ENCODE measurements at places on chromosomes 11 and 22.

DNA sequence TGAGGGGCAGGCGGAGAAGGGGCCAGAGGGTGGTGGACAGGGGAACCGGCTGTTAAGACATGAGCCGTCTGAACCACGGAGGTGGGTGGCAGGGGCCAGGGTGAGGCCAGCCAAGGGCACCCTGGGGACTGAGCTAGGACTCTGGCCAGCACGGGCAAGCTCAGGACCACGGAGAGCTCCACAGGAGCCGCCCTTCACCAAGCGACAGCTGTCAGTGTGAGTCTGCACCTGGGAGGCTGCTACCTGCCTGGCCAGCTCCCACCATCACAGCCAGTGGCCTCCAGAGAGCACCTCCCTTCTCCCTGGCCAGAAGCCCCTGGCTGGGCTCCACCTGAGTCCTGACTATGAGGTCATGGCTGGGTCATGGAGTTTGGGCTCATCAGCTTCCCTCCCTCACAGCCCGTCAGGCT is 21.6 kb downstream of the MGAT3 start:
- DNase-seq: no peak

GRCh38 chr11:5228124-5228523 is 1.3 kb upstream of the HBB start:
- no peak for DNase-seq

GRCh38 chr11:1830322-1831223 is 4.2 kb upstream of the SYT8 start:
- no peak for DNase-seq

- DNase-seq: no peak
These were observed 342.6 kb upstream of the CCDC90B start for GRCh38 chr11:83628622-83629355.

DNA sequence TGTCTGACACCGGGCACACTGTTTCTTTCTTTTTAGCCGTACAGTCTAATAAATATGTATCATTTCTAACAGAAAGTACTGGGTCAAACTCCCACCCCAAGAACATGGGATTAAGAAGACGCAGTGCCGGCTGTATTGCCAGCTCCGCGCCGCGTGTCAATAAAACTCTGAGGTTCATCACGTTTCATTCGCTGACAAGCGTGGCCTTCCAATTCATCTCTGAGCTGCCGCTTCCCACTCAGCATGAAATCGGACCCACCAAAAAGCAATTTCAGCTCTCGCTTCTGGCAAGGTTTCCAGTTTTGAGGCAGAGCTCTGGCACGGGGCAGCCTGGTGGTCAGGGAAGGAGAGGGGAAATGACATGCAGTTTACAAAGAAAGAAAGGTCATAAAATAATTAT is 819.8 kb downstream of the OPCML start:
- DNase-seq: no peak

- DNase-seq: no peak
These were observed 143.2 kb downstream of the OPCML start for GRCh38 chr11:133388975-133389568.

- DNase-seq: no peak
These were observed 219.3 kb downstream of the BUD13 start for GRCh38 chr11:116553482-116553881.

DNA sequence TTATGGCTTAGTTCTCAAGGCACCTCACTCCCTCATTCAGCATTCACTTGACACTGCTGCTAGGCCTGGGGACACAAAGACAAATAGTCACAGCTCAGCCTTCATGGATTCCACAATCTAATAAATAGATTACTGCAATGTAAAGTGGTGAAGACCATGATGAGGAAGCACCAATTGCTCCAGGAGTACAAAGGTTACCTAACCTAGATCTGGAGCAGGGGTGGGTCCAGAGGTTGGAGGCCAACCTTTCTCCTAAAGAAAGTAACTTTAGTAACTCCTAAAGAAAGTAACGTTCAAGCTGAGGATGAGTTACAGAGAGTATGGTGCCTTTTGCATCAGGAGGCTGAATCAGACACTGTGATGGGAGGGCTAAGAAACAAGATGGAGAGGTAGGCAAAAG is 4.1 kb downstream of the TRIM3 start:
- no peak for DNase-seq

DNA sequence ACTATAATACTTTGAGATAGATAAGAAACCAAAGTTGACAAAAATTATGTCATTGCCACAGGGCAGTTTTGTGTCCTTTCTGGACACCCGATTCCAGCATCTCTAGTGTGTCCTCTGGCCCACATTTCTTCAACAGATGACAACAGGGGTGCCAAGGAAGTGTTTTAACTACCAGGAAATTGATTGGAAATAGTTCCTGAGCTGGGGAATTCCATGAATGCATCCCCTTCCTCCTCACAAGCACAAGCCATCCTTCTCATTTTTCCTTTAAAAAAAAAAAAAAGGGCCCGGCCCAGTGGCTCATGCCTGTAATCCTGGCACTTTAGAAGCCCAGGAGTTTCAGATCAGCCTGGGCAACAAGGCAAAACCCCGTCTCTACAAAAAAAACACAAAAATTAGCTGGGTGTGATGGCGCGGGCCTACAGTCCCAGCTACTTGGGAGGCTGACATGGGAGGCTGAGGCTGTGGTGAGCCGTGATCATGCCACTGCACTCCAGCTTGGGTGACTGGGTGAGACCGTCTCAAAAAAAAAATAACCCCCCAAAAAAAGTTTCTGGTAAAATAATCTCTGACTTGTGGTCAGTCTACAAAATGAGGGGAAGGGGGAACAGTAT is 797 bp upstream of the B3GAT3 start:
- DNase-seq: no peak

DNA sequence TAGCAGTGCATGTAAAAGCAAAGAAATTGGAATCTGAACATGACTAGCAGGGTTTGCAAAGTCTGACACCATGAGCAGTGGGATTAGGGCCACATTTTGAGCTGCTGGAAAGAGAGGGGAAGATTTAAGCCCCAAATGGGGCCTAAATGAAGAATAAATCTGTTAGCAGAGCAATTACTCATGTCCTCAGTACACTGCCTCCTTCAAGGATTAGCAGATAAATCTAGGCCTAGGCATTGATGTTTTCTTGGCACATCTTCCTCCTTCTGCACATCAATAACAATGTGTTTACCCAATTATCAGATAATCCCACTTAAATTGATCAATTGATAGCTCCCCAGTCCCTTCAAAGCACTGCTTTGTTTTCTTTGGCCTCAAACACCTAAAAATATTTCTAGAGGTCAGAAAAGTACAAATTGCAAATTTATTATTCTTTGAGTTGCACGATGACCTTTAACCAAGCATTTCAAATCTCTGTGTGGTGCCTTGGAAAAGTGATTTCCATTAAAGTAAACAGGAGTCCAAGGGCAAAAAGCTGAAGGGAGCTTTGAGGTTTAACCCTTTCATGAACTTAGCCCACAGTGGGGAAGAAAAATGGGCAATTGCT is 514.7 kb upstream of the CHORDC1 start:
- no peak for DNase-seq

- no peak for DNase-seq
These were observed 29.5 kb upstream of the HIPK3 start for GRCh38 chr11:33227578-33228261.

DNA sequence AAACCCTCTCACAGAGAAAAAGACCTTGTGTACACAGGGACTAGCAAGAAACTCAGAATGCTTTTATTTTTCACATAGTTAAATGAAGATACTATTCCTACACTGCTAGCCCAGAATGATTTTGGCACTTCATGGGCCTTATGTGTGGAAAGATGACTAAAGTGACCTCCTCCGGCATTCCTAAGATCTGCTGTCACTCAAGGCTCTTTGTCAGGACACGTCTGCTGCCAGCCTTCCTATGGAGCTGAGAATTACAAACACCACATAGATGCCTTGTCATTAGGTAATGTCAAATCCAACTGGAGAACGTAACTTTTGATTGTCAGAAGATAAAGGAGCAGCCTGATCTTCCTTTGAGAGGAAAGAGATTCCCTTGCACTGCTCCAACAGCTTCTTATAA is 249.1 kb downstream of the FAT3 start:
- DNase-seq: no peak

GRCh38 chr11:60891103-60891741 is 15.2 kb downstream of the PRPF19 start:
- no peak for DNase-seq

DNA sequence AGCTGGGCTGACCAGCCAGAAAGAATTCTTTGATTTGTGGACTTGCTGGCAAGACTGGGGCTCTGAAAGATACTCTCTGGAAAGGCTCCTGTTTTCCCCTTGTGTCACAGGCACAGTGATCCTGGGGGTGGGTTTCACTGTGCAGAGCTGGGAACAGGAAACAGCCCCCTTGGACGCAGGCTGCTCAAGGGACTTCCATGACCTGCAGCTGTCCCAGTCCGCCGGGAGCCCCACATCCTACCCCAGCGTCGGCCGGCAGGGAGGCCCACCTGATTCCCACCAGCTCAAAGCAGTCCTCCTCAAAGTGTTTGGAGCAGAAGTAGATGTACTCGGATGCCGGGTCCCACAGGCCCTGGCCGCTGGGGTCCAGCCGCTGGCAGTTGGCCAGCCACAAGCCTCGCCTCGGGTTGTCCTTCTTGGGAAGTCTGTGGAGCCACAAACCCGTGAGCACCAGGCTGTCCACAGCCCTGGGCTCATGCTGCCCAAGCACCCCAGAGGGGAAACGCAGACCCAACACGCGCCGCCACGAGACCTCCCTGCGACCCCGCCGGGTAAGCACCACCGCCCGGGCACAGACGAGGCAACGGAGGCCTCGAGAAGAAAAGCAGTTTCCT is 824 bp downstream of the THAP7 start:
- DNase-seq: no peak

Data from activated CD4-positive, alpha-beta T cell treated with anti-CD3 and anti-CD28 coated beads for 24 hours (primary cell).